ENCODE measurements at places on chromosomes 16 and 17.

GRCh38 chr16:54817432-54817831 is 113.2 kb upstream of the IRX5 start:
- DNase-seq: no peak

- no peak for DNase-seq
Observed at GRCh38 chr16:22357635-22357971, 16.8 kb downstream of the CDR2 start.

GRCh38 chr16:30972872-30973271 is 12.1 kb upstream of the HSD3B7 start:
- DNase-seq: no peak

- no peak for DNase-seq
Observed at GRCh38 chr16:75402159-75402820, 31.0 kb downstream of the CFDP1 start.

DNA sequence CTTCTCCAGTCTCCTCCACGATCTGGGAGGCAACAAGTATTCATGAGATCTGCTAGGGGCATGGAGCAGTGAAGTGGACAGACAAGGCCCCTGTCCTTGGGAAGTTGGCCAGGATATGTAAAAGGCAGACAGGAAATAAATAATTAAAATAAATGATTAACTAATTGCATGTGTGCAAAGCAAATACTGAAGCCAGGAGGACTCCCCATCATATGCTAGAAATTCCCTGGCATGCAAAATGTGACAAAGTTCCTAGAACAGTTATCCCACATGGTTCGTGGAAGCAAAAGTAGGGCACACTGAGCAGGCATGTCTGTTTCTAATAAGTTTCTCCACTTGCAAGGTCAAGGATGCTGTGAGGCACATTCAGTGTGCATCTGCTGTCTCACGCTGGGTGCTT is 86.8 kb downstream of the CDYL2 start:
- DNase-seq: no peak

DNA sequence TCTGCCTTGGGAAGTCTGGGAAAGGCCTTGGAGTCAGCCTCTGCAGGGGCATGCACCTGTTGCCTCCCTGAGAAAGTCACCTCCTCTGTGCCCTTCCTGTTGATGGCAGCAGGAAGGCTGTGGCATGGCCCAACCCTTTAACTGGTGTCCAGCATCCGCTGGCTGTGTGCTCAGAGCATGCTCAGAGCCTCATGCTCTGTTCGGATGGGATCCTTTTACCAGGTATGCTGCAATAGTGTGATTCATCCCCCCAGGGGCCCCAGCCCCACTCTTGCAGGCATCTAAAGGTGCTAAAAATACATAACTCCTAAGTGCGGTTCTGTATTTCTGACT is 24.9 kb downstream of the KLHL36 start:
- no peak for DNase-seq

DNA sequence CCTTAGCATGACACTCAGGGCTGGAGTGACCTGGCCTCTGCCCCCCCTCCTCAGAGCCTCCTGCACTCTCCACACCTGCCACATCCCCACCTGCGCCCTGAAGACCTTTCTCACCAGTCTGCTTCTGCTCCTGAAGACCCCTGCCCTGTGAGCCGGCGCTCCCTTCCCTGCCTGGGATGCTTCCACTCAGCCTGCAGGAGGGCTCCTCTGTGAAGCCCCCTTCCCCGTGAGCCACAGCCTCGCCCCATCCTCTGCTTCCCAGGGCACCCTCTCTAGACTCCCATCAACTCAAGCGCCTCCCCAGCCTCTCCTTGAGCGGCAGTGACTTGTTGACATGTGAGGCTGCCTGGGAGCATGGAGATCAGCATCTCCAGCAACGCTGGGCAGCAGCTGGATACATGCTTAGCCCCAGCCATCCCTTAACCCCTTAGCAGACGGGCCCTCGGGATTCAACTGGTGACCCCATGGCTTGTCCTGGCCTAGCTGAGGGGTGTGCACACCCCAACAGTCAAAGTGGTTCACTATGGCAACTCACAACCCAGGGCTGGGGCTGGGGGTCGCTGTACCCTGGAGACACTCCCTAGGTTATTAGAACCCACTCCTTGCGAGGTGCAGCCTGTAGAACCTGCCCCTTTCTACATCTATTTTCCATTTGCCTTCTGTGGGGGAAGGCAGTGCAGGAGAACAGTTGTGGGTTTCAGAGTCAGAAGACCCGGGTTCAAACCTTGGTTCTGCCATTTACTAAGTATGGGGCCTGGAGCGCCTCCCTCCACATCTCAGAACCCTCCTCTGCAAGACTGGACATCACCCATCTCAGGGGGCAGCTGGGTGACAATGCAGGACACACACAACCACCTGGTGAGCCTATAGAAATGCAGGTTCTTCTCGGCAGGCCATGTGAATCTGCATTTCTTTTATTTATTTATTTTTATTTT is 21.5 kb downstream of the TMEM235 start:
- DNase-seq: no peak

GRCh38 chr16:27491894-27492587 is 57.7 kb downstream of the GTF3C1 start:
- DNase-seq: no peak

GRCh38 chr17:67689534-67690177 is 28.1 kb upstream of the NOL11 start:
- DNase-seq: peak; percentile 2

- DNase-seq: no peak
Observed at GRCh38 chr16:10339777-10340732, 45.8 kb upstream of the ATF7IP2 start.

DNA sequence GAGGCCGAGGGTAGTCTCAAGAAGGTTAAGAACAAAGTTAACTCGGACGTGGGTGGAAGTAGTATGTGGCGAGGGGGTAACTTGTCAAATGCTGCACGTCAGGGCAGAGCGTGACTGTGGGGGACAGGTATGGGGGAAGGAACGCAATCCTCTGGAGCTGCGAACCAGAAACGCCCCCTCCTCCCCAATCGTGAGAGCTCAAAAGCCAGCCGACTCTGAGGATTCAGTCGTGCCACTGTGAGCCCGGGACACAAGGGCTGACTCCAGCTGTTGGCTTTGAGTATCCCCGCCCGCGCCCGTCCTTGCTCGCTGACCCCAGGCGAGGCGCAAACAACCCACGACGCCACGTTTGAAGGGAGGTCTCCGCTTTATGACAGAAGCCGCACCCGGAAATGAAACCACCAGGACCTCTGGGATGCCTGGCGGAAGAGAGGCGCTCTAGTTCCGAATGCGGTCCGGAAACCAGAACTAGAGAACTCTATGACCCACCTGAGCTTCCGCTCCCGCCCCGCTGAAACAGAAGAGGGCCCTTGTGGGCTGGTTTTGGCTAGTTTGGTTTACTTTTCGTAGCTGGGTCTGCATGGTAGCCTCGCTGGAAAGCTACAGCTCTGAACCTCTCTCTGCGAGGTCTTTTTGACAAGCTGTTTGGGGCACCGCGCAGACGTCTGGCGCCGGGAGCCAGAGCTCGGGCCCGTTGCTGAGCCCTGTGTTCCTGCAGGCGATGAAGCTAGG is at the start of gene PEX12:
PEX12 (minus strand) TSS at position 375 of the 732 bp plus-strand sequence. CDS start 550 bp downstream, outside the sequence.
- peak; percentile 87 for DNase-seq

- no peak for DNase-seq
Observed at GRCh38 chr17:16935786-16936185, 36.1 kb downstream of the TNFRSF13B start.

GRCh38 chr17:43846221-43846712 is 709 bp upstream of the CD300LG start:
- peak; percentile 62 for DNase-seq

DNA sequence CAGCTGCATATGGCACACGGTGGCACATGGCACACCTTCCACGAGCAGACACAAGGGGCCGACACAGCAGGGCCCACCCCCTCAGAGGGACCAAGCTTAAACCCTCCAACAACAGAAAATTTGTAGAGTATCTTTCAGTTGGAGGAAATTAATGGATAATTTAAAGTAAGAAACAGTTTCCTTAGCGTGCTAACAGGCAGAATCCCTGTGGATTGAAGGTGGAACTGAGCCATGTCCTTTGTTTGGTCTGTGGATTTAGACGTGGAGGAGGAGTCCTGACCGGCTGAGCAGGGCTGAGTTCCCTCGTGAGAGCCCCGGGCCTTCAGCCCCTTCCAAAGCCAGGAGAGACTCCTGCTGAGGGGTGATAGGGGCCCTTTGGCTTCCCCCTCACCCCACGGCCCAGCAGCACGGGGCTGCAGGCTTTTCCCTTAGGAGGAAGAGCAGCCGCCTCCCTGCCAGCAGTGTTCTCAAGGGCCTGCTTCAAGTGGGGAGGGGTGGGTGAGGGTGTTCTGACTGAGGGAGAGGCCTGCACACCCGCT is 1.4 kb upstream of the CYB561 start:
- no peak for DNase-seq

DNA sequence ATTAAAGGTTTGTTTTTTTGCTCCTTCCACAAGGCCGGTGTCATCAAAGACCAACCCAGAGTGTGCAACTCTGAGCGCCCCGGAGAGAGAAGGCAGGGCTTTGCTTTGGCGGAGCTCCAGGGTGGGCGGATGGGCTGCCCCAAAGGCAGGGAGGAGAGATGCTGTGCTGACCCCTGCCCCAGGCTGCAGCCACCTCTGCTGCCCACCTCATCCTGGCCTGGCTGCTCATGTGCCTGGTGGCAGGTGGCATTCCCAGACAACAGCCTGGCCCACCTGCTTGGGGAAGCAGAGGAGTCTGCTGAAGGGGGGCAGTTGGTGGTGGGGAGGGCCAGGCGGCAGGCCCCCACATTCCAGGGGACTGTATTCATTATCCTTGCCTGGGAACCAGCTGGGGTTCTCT is 122.1 kb downstream of the SDK2 start:
- no peak for DNase-seq

DNA sequence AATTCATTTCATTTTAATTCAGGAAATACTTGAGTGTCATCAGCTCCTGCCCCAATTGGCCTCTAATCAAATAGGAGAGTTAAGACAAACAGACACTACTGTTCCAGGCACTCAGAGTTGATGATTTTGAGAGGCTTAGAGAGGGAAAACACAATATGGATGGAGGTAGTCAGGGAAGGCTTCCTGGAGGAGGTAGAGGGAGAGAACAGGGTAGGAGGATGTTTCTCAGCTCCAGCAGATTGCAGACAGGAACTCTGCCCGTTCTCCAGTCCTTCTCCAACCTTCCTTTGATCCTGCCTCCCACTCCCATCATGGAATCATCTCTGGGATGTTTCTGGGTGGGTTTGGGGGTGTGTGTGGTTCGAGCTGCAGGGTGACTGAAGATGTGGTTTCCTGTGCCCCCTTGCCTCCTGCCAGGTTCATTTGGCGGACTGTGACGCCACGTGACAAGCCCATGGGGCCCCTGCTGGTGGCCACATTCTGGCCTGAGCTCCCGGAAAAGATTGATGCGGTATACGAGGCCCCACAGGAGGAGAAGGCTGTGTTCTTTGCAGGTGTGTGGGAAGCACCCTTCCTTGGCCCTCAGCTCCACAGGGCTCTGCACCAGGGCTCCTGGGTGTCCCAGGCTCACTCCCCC is 12.2 kb upstream of the LPCAT2 start:
- DNase-seq: no peak

DNA sequence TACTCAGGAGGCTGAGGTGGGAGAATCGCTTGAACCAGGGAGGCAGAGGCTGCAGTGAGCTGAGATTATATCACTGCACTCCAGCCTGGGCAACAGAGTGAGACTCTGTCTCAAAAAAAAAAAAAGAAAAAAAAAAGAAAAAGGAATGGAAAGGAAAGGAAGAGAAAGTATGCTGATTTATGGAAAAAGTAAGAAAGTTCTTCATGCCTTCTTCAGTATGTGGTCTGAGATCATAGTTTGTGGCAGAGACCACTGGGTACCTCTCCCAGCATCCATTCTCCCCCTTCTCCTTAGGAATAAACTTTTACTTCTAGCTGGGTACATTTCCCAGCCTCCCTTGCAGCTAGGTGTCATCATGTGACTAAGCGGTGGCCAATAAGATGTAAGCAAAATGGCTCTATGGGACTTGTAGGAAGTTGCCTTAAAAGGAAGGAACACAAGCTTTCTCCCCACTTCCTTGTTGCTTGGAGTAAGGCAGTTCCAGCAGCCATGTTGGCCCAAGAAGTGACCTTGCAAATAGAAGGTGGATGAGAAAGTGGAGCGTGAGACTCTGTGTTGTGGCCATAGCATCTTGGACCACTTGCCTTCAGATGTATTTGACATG is 26.1 kb upstream of the XPO6 start:
- DNase-seq: no peak

DNA sequence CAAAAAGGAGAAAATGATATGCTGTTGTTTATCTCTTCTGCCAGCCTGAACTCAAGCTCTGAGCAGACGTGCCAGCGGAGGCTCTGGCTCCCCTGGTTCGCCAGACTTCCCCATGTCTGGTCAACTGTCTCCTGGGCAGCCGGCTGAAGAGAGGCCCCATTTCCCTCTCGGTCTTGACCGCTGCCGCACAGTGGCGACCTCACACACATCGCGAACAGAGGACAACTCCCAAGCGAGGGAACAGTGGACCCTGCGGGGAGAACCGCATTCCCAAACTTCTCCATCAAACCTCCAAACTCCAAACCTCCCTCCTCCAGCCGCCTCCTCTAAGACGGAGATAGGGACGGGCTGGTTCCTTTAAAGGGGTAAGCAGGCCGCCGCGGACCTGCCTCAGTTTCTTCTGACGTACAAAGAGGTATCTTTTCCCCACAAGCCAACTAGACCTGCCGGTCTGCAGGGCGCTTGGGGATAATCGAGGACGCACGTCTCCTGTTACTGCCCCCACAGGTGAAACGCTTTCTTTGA is 24.9 kb upstream of the RFFL start:
- DNase-seq: no peak

GRCh38 chr16:67463059-67463458 is 17.9 kb downstream of the ATP6V0D1 start:
- no peak for DNase-seq

GRCh38 chr17:8649157-8650118 is 18.9 kb upstream of the MYH10 start:
- DNase-seq: no peak

- no peak for DNase-seq
Observed at GRCh38 chr17:74769856-74770497, 6.2 kb downstream of the NAT9 start.

DNA sequence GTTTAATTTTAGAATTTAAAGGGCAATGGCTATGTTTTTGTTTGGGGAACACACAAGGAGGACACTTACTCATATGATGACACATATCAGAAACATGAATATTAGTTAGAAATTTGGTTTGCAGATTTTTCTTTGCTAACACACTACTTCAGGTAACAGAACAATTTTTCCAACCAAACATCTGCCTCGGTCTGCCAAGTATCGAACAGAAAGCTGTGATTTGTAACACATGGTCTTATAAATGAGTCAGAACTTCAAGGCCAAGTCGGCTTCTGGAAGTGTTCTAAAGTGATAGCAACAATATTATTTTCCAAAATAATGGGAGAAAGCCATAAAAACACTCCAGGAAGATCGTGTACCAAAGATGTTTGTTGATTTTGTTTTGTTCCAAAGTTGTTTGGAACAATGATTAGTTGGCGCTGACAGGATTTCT is 75.9 kb upstream of the PMFBP1 start:
- no peak for DNase-seq
